ENCODE measurements at places on chromosomes 1 and 21. TPM values are rescaled to one million over a fixed set of nuclear protein-coding genes. Genes with fewer than 3 reads are reported as not detected.
A peak's percentile ranks its signal among the peaks of the same experiment; 100 is the strongest.

Gene ADAMTS4
- total RNA-seq, result 4.8 TPM

- no peak for DNase-seq
Measured at GRCh38 chr1:85134583-85135391, 66.0 kb downstream of the SYDE2 start.

- peak; percentile 0 for DNase-seq
Measured at GRCh38 chr1:54844564-54844963, 42.4 kb downstream of the DHCR24 start.

Gene OR2T35
- total RNA-seq, result not detected

Gene DCST1
- 0.16 TPM for total RNA-seq

Gene UTS2
- total RNA-seq, result not detected
